ENCODE measurements at places on chromosomes 1 and 21.

DNA sequence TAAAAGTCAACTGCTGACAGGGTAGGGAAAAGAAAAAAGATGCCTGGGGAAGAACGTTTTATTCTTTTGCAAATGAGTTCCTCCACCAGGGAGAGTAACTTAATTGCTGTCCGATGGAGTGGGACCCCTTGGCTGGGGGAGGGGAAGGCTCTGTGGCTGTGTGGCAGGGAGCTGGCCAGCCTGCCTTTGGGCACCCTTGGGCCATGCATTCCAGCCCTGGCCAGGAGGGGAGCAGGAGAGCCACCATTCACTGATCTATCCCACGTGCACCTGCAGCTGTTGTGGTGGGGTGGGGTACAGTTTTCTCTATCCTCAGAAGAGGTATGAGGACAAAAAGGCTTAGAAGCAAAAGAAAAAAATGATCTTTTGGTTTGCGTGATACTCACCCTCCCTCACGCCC is 116.9 kb downstream of the KCNK1 start:
- DNase-seq, result no peak

GRCh38 chr1:27004471-27005165 is 8.0 kb downstream of the TENT5B start:
- DNase-seq, result no peak

DNA sequence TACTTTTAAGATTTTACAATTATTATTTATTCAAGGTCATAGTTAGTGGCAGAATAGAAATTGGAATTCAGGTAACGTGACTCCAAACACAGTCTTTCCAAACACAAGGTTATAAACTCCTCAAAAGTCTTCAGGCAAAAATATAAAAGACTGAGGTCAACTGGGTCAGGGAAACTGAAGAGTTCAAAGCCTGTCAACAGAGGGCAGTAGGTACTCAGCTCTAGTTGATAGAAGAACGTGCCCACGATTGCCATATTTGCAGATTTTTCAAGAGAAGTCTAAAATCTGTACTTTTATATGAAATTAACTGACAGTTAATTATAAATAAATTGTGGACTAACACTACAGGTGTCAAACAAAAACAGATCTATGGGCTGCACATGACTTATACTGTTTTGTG is 135.0 kb downstream of the LHX4 start:
- no peak for DNase-seq

DNA sequence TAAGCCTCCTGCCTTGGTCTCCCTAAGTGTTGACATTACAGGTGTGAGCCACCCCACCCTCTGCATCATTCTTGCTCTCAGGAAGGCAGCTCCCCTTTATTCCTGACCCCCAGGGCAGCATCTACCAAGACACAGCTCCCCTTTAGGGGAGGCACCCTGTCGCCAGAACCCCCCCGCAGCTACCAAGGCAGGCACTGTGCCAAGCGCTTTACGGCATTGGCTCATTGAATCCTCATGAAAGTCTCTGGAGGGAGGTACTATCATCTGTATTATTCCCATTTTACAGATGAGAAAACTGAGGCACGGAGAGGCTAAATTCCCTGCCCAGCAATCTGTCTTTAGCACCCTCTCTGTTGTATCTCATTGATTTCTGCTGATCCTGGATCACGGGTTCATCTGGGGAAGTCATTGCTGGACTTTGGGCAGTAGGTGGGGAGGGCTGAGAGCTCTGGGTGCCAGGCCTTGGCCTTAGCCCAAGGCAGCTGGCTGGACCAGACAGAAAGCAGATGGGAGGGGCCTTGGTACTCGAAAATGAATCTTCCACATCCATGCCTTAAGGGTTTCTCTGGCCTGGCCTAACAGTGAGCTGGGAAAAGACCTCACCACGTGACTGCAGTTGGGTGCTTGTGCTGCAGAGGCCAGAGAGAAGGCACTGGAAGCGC is 5.9 kb downstream of the PLOD1 start:
- DNase-seq, result no peak

- DNase-seq, result no peak
These were observed 474.3 kb upstream of the C1orf87 start for GRCh38 chr1:60547821-60548220.

DNA sequence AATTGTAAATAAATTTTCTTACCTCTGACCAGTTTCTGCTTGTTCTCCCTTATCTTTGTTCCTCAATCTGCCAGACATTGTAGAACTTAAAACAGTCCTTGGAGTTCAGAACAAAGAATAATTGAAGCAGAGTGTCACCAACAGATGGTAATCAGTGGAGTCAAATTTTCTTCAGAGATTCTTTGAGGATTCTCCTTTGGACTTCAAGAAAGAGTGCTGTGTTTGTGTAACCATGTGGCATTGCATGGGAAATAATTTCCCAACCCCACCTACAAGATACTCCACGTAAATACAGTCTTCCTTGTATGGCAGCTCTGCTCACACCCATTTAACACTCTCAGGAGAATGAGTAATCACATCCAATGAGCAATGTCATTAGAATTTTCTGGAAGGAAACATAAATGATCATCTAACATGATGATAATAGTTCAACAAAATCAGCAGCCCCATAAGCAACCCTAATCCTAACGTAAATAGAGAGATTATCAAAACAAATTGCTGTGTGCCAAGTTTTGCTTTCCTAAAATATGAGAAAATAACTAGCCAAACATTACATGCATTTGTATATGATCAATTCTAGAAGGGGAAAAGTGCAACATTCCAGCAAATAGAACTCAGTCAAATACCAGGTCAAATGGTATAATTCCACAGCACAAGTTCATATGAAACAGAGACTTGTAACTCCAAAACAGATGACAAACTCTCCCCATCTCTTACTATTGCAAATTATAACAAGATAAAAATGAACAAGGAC is 6.9 kb upstream of the DENND1B start:
- no peak for DNase-seq

GRCh38 chr1:20982316-20982715 is 194.4 kb downstream of the EIF4G3 start:
- no peak for DNase-seq

DNA sequence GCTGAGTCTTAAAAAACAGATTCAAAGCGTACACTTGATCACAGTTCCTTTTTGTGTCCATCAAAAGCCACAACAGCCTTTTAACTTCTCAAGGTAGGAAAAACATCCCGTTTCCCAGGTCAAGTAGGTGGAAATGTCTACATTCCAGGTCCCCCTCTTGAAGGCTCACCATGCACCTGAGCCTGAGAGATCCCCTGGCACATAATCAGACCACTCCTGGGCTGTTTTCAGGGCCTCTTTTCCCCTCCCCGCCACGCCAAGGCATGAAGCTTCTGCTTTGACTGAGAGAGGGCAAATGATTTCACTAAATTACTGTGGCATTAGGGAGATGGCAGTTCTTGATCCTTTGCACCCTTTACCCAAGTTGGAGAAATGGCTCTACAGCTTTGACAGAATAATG is 21.7 kb downstream of the CNN3 start:
- no peak for DNase-seq

All from activated T-helper 1 cell treated with anti-CD3 and anti-CD28 coated beads, Interleukin-12 subunit alpha, Interleukin-12 subunit beta, Interleukin-2, Interleukin-4 antibody, amounts not matched to agents 30 ng/mL and 10 ng/mL and 1 ng/mL, durations not matched to agents 14 hours and 24 hours and 36 hours (primary cell).